Nucleus accumbens (tissue), 56 donors: ENCODE measurements at places on chromosomes 16 and 17.
A peak's percentile ranks its signal among the peaks of the same experiment; 100 is the strongest.

GRCh38 chr16:48447940-48448536 lies 62.8 kb upstream of the SIAH1 start:
- no peak for DNase-seq

DNA sequence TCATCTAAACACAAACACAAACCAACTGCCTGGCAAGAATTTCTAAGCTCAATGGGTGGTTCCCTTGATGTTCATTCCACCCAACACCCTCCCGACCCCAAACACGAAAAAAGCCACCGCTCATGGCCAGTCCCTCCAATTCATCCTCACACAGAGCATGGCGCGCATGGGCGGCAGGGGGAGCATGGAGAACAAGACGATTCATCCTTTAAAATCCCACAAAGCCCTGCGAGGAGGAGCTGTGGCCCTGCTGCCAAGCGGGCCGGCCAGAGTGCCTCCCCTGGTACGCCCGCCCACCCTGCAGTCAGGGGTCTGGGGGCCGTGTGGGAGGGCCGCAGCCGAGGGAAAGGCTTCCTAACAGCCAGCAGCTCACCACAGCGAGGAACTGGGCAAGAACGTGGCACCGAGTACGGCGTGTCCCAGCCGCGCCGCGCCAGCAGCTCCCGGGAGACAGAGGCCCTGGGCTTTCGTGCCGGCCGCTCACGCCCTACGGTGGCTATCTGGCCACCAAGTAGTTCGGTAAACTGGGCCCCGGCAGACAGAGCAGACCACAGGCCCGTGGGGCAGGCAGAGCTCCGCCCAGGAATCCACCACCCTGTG lies 60.9 kb downstream of the KLHDC4 start:
- DNase-seq, result peak; percentile 55

GRCh38 chr17:2172077-2172851 lies 117.4 kb downstream of the HIC1 start:
- DNase-seq, result no peak

DNA sequence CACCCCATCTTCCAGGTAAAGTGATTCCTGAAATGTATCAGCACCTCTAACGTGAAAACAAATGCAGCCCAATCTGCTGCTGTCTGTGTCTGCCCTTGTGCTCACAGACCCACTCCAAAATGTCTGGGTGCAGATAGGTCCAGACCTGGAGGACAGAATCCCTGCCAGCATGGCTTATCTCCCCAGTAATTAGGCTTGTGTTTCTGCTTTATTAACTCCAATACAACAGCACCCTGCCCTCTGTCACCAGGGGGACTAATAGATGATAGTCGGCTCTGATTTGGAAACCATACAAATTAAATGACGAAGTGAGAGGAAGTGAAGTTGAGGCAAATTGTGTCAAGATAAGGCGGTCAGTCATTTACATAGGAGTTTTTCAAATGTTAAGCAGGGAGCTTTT lies 608.3 kb upstream of the SALL1 start:
- no peak for DNase-seq

GRCh38 chr17:2040219-2040827 lies 1.5 kb upstream of the OVCA2 start:
- no peak for DNase-seq

GRCh38 chr16:86026171-86026910 lies 127.4 kb downstream of the IRF8 start:
- no peak for DNase-seq

- peak; percentile 68 for DNase-seq
Observed at GRCh38 chr17:73956595-73957465, 246.6 kb upstream of the RPL38 start.

- no peak for DNase-seq
Observed at GRCh38 chr17:34125010-34125409, 130.1 kb upstream of the CCL2 start.

DNA sequence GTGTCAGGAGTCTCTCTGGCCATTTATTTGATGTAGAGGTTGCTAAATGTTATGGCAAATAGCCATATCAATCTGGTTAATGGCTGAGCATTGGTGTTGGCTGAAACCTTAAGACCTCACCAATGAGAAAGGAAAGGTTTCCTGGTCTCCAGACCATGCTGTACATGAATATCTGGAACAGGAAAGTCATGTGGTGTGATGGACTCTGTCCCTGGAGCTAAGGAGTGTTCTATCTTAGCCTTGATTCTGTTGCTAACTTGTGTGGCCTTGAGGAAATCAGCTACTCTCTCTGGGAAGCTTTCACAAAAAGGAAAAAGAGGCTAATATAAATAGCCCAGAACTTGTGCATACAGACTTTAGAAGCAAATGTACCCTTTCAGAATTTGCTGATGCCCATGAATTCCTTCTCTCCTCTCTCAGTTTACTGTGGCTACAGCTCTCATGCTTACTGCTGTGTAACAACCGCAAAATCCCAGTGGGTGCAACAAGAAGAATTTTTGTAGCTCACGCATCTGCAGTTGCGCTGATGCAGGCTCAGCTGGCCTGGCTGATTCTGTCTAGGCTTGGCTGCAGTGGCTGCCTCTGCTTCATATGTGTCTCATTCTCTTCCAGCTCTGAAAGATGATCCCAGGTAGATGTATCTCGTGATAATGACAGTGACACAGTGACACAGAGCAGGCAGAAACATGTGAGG lies 287.5 kb downstream of the NPIPA8 start:
- DNase-seq, result no peak

DNA sequence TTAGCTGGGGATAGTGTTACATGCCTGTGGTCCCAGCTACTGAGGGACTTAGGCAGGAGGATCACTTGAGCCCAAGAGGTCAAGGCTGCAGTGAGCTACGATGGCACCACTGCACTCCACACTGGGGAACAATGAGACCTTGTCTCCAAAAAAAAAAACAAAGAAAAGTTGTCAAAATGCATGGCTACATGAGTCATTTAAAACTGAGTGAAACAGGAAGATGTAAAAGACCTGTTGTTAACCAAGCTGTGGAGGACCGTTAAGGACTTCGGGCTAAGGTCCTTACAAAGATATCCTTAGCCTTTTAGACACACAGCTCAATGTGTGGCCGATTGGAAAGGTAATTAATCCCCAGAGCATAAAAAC lies 25.1 kb downstream of the ZP2 start:
- DNase-seq, result no peak

DNA sequence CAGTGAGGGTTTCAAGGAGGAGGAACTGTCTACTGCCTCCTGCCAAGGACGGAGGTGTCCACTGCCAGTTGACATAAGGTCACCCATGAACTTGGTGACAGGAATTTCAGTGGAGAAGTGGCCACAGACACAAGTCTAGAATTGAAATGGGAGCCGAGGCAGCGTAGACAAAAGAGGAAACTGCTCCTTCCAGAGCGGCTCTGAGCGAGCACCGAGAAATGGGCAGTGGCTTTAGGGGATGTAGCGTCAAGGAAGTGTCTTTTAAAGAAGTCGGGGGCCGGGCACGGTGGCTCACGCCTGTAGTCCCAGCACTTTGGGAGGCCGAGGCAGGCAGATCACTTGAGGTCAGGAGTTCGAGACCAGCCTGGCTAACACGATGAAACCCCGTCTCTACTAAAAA lies 3.1 kb upstream of the SERPINF1 start:
- no peak for DNase-seq

- no peak for DNase-seq
Observed at GRCh38 chr17:45813048-45813725, 29.1 kb downstream of the CRHR1 start.

- no peak for DNase-seq
Observed at GRCh38 chr17:40097087-40097486, 3.3 kb downstream of the NR1D1 start.

GRCh38 chr17:55442953-55443683 lies 21.5 kb upstream of the MMD start:
- no peak for DNase-seq
